ENCODE measurements at places on chromosomes 7 and 10.

- no peak for DNase-seq
These were observed 131.3 kb downstream of the AKR1D1 start for GRCh38 chr7:138207555-138207971.

DNA sequence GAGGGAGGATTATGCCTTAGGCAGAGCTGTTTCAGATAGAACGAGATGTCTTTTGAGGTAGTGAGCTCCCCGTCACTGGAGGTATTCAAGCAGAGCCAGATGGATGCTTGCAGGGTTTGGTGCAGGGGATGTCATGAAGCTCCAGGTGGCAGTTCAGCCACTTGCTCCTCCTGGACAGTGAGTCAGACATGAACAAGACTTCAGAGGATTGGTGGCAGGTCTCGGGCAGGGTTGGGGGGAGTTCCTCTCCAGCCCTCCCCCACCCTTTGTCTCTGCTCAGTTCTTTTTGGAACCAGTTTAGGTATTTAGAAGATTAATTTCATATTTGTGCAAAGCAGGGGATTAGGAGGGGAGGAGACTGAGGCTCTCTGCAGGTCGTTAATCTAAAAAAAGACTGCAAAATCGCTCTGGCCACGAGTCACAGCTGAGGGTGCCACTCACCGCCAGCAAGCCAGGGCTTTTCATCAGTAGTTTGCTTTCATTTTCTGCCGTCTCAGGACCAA lies 21.5 kb upstream of the MYL10 start:
- DNase-seq: no peak

DNA sequence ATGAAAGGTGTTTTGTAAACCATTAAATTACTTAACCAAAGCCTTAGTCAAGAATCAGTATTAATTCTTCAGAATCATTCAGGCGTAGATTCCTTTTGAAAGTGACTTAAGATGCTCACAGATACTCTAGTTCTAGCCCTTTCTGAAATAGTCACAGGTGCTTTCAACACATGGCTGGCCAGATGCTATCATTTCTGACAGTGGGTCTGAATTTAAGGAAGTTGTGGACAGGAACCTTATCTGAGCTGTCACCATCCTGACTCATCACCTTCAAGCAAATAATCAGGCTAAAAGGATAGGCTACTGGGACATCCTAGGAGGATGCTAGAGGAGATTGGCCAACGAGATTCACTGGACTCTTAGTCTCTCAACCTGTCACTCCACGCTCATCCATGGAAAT lies 501.5 kb downstream of the LRMDA start:
- no peak for DNase-seq

DNA sequence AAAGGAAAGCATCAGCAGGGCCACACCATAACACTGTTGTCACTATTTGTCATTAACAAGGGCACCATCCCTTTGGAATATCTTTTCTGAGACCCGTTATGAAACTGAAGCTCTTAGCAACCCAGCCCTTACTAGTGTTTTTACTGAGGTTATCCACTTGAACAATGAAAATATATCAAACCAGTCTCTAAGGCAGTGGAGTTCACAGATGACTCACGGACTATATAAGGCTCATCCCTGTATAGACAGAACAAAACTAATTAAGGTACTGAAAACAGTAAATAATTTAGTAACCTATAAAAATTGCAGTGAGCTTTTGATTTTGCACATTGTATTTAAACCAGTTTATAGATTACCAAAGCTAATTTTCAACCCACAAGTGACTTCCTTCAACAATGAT lies 196.0 kb downstream of the ELAPOR2 start:
- DNase-seq: no peak

- no peak for DNase-seq
These were observed 675.6 kb downstream of the MAGI2 start for GRCh38 chr7:78777829-78778228.

Measured in GM18507 (cell line).